Pancreas (tissue), 10 donors: ENCODE measurements at places on chromosomes 16 and 17. TPM values are rescaled to one million over a fixed set of nuclear protein-coding genes. Genes with fewer than 3 reads are reported as not detected.

DNA sequence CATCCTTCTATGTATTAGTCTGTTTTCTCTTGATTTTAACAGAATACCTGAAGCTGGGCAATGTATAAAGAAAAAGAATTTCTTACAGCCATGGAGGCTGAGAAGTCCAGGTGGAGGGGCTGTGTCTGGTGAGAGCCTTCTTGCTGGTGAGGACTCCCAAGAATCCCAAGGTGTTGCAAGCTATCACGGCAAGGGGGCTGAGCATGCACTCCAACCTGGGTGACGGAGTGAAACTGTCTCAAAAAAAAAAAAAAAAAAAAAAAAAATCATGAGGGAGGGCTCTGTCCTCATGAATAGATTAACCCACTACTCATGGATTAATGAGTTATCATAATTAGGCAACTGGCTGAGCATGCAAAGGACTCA, 19.4 kb downstream of the NQO1 start:
- no peak for DNase-seq

DNA sequence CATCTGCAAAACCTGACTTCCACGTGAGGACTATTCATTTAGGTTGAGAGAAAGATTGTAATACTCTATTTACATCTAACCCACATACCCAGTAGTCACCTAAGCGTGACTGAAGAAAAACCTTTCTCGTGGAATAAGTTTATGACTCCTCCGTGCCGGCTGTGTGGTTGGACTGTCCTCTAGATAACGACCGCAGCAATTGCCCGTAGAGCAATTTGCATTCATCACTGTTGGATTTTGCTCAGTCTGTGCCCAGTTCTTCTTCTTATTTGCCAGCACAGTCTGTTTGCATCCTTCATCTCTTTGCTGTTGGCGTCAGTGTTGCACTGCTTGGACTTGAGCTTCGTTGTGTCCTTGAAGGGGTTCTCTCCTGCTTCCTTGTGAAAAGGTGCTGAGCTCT, 131.3 kb downstream of the CYB561 start:
- no peak for DNase-seq

DNA sequence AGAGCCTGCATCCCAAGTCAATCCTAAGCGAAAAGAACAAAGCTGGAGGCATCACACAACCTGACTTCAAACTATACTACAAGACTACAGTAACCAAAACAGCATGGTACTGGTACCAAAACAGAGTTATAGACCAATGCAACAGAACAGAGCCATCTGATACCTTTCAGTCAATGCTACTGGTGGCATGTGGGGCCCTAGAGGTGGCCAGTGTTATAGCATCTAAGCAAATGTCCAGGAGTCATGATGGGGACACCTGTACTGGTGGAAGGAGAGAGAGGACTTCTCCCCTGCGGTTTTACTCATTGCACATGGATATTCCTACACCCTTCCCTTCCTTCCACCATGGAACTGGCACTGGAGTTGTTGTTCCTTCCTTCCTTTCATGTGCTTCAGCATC, 6.0 kb upstream of the ASIC2 start:
- no peak for DNase-seq

GRCh38 chr17:19376811-19377210, 1.5 kb upstream of the MAPK7 start:
- no peak for DNase-seq

DNA sequence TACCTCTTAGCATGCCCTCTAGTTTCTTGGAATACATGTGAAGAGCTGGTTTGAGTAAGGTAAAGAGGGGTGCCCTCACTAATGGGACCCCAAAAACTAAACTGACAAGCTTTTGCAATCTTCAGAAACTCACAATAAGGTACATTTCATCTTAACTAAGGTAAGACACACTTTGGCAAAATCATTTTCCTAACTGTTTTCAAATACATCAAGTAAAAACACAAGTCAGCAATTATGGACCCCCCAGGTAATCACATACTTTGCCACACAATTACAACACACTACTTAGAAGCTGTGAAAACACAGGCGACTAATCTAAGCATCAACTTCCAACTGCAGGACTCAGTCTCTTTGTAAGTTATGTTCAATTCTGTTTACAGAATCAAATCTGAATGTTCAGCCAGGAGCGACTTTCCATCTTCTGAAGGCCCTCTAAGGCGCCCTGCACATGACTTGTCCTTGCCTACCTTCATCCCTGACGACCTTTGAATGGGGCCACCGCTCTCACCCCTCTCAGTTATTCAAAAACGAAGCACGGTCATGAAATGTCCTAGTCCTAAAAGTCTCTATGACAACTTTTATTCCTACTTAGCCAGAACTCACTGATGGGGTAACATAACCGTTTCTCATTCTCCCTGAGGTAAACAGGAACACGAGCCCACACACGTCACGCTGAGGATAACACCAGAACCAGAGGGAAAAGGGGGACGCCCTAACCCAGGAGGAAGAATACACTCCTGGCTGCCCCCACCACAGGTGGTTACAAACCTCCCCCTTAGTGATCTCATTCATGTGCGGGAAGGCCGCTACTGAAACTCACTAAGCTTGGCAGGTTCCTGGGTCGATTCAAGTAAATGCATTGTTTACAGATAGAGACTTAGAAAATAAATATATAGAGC, 5.5 kb downstream of the CREBBP start:
- no peak for DNase-seq

DNA sequence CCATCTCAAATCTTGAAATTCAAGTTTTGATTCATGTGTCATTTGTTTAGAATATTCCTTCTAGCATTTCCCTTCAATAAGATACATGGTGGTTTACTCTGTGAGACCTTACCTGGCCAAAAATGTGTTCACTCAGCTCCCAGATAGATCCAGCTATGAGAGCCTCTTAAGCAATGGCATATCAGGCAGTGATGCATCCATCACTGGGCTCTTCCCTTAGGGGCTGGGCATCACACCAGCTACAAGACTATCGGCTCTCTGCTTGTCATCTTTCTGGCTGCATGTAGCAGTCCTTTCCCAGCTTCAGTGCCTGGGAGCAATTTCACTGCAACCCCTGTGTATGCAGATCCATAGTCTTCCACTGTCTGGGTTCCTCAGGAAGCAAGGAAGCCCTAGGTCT, 40.6 kb downstream of the GOSR1 start:
- no peak for DNase-seq

GRCh38 chr16:71777329-71777728, 31.3 kb downstream of the AP1G1 start:
- DNase-seq: no peak

DNA sequence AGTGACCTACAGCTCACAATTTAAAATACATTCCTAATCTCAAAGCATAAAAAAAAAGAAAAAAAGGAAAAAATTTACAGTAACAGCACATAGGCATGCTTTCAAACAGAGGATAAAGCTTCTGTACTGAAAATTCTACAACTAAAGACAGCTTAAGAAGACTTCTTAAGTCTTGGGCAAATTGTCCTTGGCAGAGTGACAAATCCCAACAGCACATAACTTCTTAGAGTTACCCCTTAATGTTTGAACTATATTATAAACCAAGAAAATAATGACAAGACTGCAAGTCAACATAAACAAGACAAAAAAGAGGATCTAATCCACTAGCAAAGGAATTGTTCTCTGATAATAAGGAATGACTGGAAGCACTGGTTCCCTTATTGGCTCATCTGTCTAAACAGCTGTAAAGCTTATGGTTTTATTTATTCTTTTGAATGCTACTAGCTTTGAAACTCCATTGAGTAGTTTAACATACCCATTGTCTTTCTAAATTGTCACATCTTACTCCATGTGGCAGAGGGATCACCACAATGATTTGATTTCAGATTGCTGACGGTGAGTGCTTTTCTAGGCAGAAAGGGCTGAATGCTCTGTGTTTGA, 1576.8 kb upstream of the GOT2 start:
- DNase-seq: no peak

DNA sequence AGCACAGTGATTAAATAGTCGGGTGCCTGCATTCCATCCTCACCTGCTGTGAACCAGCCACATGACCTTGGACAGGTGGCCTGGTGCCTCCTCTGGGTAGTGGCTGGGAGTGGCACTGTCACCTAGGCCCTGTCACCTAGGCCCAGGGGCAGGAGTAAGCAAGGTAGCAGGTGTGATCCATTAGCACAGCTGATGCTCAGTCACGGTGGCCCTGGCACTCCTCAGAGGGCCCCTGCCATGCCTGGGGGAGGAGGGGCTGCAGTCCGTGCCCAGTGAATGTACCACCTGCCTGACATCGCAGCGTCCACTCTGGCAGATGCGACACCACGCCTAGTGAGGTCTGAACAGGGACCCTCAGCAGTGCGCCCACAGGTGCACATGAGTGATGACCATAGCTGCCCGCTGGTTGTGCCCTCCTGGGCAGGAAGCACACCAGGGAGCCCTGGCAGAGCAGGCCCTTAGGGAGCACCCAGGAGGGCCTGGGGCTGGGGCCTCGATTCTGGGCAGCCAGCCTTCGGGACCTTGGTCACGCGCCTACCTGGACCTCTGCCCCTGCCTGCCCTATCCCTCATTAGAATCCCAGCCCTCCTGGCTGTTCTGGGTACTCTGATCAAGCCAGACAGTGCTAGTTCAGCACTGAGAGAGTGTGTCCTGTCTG, 33.1 kb upstream of the CRISPLD2 start:
- DNase-seq: peak; percentile 30

PEMT gene
- 14.8 TPM for total RNA-seq

AARSD1 gene
- 20.4 TPM for total RNA-seq

PRDM7 gene
- not detected for total RNA-seq

NME4 gene
- 19.9 TPM for total RNA-seq
